ENCODE measurements at places on chromosomes 1 and 21. TPM values are rescaled to one million over a fixed set of nuclear protein-coding genes. Genes with fewer than 3 reads are reported as not detected.

The TAL1 gene
- total RNA-seq = not detected

The MRPS21 gene
- 73.2 TPM for total RNA-seq

The PTPN22 gene
- not detected for total RNA-seq

The SPRR2A gene
- total RNA-seq = not detected

The DPT gene
- not detected for total RNA-seq

The APOBEC4 gene
- total RNA-seq = not detected

The CYYR1 gene
- not detected for total RNA-seq

The TEX38 gene
- total RNA-seq = not detected

The CADM3 gene
- not detected for total RNA-seq

The USH2A gene
- not detected for total RNA-seq

The SPRR2F gene
- total RNA-seq = not detected

The GJB5 gene
- total RNA-seq = not detected

The SYNC gene
- 6.5 TPM for total RNA-seq

The SYNJ1 gene
- total RNA-seq = 1.0 TPM

The S100A1 gene
- total RNA-seq = 132 TPM
